Activated T-cell treated with anti-CD3 and anti-CD28 coated beads, Interleukin-2, amount 50 U/mL, for 48 hours (primary cell): ENCODE measurements at places on chromosomes 5 and 9.
A peak's percentile ranks its signal among the peaks of the same experiment; 100 is the strongest.

GRCh38 chr5:178216088-178216534 lies 11.8 kb downstream of the HNRNPAB start:
- no peak for DNase-seq

DNA sequence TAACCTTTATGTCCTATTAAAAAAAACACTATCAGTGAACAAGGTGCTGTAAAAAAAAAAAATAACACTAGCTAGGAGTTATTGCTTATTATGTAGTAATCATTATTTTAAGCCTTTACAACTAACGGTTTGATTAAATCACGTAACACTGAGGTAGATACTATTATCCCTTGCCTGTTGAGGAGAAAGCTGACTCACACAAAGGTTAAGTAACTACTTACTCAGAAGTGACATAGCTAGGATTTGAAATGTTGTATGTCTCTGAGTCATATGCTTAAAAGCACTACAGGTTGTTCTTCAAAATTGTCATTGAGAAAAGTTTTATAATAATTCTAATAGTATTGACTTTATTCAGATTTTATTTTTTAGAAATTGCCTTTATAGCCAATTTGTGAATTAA lies 8.8 kb downstream of the TENT2 start:
- no peak for DNase-seq

- DNase-seq: no peak
Measured at GRCh38 chr5:133957080-133957479, 11.3 kb downstream of the C5orf15 start.

DNA sequence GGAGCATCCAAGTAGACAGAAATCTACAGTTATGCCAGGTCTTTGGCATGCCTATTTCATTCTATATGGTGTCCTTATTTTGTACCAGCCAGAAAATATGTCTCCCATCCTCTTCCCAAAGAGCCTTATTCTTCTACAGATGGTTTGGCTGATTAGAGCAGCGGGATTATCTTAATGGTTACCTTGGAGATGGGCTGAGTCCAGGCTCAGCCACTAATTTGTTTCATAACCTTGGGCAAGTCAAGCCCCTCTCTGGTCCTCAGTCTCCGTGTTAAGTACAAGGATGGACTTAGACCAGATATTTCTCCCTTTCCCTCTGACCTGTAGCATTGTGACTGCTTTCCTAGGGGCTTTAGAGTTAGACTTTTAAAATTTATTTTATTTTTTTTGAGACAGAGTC lies 11.1 kb upstream of the GLE1 start:
- no peak for DNase-seq

DNA sequence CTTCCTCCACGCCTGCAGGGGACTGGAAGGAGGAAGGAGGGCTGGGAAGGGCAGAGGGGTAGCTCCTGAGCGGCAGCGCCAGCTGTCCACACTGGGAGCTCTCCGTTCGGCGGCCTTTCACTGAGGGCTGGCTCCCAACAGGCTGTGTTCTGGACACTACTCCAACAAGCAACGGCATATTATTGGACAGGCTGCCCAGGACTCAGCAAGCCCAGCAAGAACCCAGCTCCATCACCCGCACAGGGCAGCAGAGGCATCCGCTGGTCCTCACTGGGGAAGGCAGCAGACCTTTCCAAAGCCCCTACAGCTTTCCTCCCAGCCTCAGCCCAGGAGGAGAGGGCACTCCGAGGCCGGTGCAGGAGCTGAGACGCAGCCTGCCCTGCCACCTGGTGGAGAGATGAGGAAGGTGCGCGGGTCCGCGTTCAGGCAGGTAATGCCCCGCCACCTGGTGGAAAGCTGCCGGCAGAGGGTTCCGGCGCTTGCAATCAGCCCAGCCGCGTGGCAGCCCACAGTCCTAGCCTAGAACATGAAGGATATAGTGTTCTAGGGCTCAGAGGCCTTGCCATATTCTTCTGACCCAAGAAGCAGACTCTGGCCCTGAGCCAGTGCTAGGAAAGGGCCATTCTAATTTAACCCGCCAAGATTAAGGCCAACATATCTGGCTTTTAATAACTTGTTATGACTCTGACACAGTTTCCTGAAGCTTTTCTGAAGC lies 74.4 kb downstream of the NRG2 start:
- peak; percentile 96 for DNase-seq

DNA sequence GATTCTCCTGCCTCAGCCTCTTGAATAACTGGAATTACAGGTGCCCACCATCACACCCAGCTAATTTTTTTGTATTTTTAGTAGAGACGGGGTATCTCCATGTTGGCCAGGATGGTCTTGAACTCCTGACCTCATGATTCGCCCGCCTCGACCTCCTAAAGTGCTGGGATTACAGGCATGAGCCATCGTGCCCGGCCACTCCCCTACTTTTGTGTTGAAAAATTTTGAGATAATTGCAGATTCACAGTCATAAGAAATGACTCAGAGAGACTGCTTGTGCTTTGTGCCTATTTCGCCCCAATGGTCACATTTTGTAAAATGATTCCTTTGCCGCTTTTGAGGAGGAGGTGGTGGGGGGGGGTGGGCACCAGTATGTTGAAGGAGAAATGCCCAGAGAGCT lies 48.1 kb upstream of the SH3PXD2B start:
- DNase-seq: no peak

DNA sequence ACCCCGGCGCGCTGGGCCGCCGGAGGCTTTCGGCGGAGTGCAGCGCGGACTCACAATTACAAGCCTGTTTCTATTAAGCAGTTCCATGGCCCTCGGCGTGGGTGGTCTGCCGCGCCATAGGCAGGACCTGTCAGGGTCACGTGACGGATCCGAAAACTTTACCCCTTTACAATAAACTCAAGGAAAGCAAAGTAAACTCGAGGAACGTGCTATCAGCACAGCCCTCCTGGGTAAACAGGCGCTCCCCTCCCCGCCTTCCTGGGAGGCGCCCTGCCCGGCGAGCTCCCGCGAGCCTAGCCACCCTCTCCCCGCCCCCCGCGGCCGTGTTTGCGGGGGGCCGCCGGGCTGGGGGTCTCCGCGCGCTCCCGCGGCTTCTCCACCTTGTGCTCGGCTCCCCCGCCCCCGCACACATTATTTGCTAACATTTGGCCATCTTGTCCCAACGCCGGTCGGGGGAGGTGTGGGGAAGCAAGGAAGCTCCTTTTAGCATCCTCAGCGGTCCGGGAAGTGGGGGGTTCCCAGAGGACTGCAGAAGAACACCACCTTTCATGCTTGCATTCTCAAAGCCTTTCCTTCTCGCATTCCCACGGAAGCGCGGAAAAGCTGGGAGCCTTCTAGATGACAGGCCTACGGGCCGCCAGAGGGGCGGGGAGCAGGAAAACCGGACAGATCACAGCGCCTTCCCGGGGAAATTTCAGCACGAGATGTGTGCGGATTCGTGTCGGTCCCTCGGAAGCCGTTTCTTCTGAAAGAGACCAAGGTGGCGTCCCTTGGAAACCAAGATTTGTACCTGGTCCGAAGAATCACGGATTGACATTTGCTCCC lies at the start of gene PTCH1:
Gene PTCH1 (minus strand): TSS at position 238 of the 825 bp plus-strand sequence.
- DNase-seq: peak; percentile 66

DNA sequence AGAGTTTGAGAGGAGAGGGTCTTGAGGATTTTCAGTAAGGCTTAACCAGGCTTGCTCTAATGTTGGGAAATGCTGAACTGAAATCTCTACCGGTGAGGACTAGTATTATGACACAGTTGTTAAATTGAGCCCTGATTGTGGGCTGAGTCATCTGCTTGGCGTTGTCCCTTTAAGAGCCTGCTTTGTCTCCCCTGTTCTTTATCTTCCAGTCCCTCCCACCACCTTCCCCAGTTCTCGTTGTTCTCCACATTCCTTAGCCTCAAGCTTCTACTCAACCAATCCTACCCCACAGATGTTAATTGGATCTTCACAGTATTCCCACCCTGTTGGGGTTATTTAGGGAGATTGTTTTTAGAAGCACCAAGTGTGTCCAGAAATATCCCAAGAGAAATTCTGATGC lies 57.6 kb downstream of the ANKRD55 start:
- DNase-seq: no peak

- no peak for DNase-seq
Measured at GRCh38 chr9:37325778-37326177, 96.7 kb upstream of the GRHPR start.

- DNase-seq: no peak
Measured at GRCh38 chr5:110413856-110414255, 312.6 kb downstream of the TMEM232 start.

GRCh38 chr5:131436081-131436480 lies 172.2 kb downstream of the CDC42SE2 start:
- no peak for DNase-seq

DNA sequence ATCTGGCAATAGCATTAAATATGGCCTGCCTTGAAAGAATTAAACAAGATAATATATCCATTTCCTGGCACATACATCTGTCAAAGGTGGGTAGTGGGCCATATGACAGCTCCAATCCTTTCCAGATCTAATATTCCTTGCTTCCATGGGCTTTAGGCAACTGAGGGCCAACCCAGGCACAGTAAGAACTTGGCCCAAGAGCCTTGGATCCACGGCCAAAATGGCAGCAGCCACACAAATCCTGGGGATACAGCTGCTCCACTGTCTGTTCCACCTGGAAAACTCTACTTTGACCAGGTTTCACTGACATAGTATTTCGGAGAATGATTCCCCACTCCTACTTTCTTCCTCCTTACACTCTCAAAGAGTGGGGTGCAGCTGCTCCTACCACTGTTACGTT lies 13.3 kb downstream of the HAVCR1 start:
- DNase-seq: no peak

- DNase-seq: no peak
Measured at GRCh38 chr9:132543960-132544359, 38.4 kb upstream of the BARHL1 start.

DNA sequence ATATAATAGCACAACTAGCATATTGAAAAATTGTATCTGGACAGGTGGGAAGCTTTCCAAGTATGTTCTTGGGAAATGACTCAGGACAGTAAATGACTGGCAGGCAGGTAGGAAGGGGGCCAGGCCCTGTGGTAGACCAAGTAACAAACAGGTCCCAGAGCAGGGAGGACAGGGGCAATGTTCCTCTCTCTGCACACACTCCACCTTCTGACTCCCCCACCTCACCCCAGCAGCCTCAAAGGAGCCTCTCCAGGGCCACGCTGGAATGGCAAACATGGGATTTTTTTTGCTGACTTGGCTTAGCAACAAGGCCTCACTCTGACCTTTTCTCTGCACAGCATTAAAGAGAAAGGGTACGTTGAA lies 31.1 kb upstream of the IQGAP2 start:
- no peak for DNase-seq

DNA sequence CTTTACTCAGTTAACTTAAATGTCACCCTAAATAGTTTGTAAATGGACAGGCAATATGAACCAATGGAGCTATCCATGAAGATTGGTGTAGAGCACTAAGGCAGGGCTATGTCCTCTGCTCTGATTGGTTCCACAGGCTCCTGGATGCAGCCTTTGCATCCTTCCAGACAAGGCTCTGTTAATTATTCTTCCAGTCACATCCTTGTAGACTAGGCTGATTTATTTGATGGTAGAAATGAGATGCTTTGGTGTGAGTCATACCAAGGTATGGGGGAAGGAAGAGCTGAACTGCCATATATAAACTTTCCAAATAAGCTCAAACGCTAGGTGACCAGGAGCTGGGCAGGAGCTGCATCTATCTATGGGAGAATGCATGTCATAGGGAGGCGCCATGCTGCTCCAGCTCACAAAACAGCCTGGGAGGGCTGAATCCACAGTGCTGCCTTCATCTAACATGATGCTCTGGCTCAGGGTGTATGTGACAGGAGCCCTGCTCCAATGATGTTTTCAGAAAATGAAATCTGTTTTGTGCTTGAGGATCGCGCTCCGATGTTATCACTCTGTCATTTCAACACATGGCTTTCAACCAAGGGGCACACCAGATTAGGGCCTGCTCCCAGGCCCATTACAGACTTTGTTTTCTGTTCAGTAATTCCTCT lies 818.0 kb upstream of the ZNF608 start:
- DNase-seq: no peak

GRCh38 chr5:58188262-58188651 lies 271.6 kb downstream of the PLK2 start:
- no peak for DNase-seq

DNA sequence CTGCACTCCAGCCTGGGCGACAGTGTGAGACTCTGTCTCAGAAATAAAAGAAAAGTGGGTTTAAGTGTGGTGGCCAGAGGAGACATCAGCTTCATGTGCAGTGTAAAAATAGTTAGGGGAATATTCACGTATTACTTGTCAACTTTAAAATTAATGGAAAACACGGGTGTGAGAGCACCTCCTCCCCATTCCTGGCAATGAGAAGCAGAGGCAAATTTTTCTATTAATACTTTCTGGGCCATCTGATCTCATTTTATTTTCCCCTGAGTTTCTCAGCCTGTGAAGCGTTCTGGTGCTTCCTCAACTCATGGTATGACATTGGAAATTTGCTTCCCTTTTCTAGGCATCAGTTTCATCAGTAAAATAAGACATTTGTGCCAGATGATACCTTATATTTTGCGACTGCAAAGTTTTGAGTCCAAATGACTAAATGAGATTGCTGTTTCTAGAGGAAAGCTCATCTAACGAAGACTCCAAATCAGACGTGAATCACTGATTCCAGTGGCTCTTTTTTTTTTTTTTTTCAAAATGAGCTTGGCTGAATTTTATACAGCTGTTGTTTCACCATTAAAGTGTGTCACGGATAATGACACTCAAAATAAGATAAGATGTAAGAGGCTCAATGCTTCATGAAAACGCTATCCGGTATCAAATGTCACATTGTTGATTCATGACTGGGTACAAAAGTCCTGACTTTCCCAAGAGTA lies 104.6 kb downstream of the MSX2 start:
- DNase-seq: no peak

GRCh38 chr9:81578606-81579005 lies 110.7 kb downstream of the TLE1 start:
- no peak for DNase-seq

DNA sequence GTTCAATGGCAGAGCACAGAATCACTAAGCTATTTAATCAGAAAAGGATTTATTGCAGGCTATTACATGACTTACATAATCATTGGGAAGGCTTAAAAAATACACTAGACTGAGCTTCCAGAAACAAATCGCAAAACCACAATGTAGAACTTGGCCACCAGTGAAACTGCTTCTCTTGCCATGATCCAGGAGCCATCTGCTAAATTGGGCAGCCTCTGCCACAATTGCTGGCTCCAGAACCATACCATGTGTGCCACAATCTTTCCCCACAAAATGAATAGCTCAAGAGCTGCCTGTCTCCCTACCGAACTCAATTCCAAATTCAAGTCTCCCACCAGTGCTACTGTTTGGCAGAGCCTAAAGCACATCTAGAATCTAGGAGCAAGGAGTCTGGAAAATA lies 9.8 kb upstream of the ERAP1 start:
- no peak for DNase-seq

DNA sequence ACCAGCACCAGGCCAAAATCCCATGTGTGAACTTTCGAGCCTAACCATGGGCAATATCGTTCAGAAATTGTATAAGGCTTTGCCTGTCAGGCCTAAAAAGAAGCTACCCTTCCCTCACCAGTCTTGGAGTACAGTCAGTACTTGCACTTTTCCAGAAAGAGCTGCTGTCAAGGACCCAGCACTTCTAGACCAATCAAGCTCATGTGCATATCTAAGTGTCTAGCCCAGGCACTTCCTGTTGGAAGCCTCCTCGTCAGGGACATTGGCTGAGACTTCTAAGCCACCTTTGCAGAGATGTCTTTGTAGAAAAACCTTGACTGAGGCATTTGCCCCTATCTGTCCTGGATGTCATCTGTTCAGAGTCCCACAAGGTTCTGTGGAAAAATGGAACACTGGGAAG lies 1930.5 kb downstream of the EFNA5 start:
- no peak for DNase-seq

- DNase-seq: no peak
Measured at GRCh38 chr5:39815711-39816110, 390.9 kb upstream of the DAB2 start.
